Colonic mucosa (tissue), 4 donors: ENCODE measurements at places on chromosomes 2 and 18. TPM values are rescaled to one million over a fixed set of nuclear protein-coding genes. Genes with fewer than 3 reads are reported as not detected.

Gene SH3BP4
- total RNA-seq, result 29.1 TPM

Gene NCL
- total RNA-seq, result 534 TPM

Gene CD207
- total RNA-seq, result not detected

Gene MRPS9
- total RNA-seq, result 48.4 TPM

Gene RFX8
- not detected for total RNA-seq

Gene SPRED2
- total RNA-seq, result 36.9 TPM
